ENCODE measurements at places on chromosomes 13 and 19.

DNA sequence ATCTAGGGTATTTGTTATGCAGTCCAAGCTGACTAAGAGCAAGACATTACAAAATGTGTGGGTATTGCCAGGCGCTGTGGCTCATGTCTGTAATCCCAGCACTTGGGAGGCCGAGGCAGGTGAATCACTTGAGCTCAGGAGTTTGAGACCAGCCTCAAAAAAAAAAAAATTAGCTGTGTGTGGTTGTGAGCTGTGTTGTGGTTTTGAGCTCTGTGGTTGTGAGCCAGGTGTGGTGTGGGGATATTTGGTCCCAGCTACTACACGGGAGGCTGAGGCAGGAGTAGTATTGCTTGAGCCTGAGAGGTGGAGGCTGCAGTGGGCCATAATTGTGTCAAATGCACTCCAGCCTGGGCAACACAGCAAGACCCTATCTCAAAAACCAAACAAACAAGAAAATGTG lies 5.6 kb upstream of the KEAP1 start:
- DNase-seq, result no peak

GRCh38 chr13:94028650-94029049 lies 450.8 kb downstream of the DCT start:
- DNase-seq, result no peak

DNA sequence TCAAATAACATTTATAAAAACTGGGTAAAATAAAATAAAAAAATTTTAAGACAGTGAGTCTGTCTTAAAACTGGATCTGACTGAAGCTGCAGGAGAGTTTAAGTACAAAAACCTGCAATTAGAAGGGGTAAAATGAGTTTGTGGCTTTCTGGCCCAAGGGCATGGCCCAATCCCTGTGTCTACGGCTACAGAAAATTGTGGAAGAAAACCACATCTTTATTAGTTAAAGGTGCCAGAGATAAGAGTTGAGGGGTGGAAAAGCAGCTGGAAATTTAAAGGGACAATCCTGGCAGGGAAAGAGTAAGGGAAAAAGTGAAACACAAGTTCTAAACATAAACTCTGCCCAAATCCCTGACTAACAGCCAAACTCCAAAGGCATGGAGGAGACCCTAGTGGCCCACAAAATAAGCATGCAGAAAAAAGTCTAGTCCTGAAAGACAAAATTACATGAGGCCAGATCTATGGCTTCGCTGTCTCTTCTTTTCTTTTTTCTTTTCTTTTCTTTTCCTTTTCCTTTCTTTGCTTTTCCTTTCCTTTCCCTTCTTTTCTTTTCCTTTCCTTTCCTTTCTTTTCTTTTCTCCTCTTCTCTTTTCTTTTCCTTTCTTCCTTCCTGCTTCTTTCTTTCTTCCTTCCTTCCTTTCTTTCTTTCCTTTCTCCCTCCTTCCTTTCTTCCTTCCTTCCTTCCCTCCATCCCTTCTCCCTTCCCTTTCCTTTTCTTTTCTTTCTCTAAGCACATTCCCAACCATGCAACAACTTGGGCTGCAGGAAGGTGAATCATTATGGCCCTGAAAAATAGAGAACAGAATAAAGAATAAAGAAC lies 23.5 kb upstream of the DLEU7 start:
- no peak for DNase-seq

GRCh38 chr19:45027371-45027770 lies 11.5 kb upstream of the CLASRP start:
- no peak for DNase-seq

DNA sequence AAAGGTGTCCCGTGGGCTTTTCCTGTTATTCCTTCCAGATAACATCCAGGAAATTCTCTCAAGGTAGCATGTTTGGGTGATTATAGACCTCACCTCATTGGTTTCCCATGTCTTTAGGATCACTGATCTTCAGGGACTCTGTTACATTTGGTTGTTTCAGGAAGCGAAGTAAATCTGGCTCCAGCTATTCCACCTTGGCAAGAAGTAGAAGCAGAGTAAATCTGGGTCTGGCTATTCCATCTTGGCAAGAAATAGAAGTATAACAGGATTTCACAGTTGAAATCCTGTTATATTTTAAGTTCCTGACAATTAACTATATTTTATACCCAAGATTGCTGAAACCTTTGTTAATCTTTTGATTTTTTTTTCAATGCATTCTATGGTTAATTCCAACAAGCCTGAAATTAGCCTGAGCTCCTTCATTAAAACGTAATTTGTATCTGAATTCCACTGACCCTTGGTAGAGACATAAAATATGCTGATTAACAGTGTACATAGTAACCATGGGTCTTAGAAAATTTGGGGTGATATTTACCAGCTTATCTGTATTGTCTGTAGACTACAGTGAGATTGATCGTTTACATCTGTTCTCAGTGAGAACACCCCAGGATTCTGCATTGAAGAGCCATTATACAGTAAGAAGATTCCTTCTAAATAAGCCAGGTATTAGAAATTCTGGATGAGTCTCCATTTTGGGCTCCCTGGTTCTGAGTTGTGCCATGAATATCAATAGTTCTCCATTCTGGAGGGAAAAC lies 267.6 kb upstream of the SLITRK6 start:
- DNase-seq, result no peak

DNA sequence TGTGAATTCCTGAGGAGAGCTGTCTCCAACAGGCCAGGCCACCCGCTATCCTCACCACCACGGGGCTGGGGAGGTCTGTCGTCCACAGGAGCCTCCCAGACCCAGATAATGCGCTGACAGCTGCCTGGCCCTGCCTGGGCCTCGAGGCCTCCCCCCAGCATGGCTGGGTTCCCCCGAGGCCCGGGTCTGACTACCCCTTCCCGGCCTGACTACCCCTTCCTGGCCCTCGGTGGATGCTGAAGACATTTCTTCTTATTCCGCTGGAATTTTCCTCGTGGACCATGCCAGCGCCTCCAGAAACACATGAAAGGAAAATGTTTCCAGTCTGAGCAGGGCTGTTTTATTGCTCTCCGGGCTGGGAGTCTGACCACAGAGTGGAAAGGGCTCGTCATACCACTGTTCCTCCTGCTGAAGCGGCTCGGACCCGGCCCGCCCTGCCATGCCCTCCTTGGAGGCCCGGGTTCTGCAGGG lies 16.8 kb upstream of the COMP start:
- DNase-seq, result no peak

- no peak for DNase-seq
Observed at GRCh38 chr13:27923794-27924528, 4.2 kb downstream of the PDX1 start.

- DNase-seq, result no peak
Observed at GRCh38 chr13:103618151-103618550, 551.9 kb upstream of the SLC10A2 start.

- no peak for DNase-seq
Observed at GRCh38 chr13:100229603-100230002, 140.7 kb downstream of the PCCA start.

DNA sequence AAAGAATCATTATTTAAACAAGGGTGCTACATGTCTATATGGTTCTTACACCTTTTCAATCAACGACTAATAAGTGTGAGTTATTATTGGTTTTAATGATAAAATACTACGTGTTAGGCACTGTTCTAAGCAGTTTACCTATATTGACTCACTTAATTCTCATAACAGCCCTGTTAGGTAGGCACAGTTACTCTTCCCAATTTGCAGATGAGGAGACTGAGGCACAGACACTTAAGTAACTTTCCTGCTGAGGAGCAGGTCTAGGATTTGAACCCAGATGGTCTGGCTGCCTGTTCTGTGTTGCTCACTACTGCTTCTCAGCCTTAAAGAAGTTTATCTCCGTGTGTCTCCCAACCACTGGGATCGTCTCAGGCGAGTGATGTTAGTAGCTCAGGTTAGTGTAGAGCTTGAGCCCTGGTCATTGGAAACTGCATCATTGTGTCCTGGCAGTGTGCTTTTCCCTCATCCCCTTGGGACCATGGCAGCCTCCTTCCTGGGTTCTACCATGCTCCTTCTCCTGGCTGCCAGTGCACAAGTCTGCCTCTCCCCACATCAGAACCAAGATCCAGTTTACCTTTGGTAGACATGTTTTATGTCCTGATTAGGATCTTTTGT lies 10.9 kb downstream of the UBAC2 start:
- no peak for DNase-seq

- peak; percentile 21 for DNase-seq
Observed at GRCh38 chr13:97390941-97391600, 42.9 kb upstream of the RAP2A start.

DNA sequence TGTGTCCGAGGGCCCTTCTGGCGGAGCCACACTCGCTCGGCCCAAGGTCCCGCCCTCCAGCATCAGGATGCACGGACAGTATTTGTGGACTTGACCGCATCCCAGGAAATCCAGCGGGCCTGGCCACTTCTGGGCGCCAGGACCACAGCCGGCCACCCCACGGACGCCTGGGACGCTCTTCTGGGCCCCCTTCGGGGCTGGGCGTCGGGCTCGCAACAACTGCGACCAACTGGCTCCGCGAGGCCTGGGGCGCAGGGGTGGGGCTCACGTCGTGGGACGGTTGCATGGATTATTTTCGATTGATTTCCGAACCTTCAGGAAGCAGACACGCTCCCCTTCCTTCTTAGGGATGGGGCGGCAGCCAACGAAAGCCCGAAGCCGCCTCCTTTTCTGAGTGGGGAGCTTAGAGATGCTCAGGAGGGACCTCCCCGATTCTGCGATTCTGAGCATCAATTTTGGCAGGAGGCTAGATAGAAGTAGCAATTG lies 521 bp upstream of the NUP58 start:
- no peak for DNase-seq

DNA sequence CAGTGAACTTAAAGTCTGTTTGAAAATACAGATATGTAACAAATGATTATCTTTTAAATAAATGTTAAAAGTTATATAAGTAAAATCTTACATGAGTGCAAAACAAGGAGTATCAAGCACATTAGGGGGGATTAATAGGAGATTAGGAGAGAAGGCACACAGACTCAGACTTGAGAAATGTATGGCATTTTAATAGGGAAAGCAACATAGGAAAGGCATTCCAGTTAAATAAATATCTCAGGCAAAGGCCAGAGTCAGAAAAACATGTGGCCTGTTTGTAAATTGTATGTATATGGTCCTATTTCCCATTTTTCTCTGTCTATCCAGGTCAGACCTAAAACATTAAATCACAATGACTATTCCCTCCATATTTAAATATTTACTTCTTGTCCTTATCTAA lies 462.7 kb downstream of the GPC6 start:
- DNase-seq, result no peak

DNA sequence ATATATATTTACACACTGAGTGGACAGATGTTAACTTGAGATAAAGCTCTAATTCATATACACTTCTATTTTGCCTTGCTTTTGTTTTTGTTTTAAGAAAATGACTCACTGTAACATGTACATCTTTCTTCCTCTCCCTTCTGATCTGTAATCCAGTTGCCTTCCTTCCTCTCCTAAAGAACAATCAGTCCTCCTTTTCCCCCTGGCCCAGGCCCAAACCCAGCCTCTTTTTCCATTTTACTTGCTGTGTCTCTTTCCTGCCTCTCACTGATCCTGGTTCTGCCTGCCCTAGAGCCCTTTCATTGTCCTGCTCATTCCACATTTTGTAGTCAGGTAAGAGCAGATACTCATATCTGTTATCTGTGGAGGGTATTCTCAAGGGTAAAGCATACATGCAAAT lies 50.8 kb downstream of the ZAR1L start:
- DNase-seq, result peak; percentile 4

GRCh38 chr13:97932647-97933046 lies 20.8 kb upstream of the IPO5 start:
- no peak for DNase-seq

GRCh38 chr13:72534951-72535640 lies 192.3 kb downstream of the MZT1 start:
- no peak for DNase-seq
